ENCODE measurements at places on chromosomes 6 and 20.

DNA sequence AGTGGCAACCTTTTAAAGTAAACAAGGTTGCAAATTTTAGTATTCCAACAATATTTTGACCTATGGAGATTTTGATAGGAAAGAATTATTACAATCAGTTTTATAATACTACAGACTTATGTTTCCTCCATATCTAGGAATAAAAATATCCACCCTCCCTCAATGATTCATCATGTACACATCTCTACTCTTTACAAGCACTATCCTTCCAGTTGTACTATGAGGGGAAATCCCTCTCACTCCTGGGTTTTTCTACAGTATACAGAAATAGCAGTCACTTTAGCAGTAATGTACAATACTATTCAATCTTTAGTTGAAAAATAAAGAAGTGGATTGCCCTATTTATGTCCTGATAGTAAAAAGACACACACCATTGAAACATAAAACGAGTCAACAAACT lies 46.3 kb upstream of the SCML4 start:
- DNase-seq, result no peak

GRCh38 chr20:43529051-43529450 lies 21.6 kb downstream of the L3MBTL1 start:
- DNase-seq, result no peak

GRCh38 chr20:24934101-24934661 lies 14.9 kb upstream of the CST7 start:
- no peak for DNase-seq

DNA sequence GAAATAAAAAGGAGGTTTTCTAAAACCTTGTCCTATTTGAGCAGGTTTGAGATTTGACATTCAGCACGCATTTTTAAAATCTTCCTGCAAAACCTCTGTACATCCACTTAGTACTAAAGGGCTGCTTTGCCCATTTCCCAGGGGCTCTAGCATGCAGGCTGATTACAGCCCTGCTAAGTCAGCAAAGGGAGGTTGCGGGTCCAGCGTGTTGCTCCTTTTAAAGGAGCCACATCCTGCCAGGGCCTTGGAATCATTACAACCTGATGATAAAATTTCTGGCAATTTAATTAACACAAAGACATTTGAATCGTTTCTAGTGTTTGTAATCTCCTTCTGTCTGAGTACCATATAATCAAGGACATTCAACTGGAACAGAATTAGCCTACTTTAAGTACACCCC lies 455.1 kb upstream of the CITED2 start:
- no peak for DNase-seq

DNA sequence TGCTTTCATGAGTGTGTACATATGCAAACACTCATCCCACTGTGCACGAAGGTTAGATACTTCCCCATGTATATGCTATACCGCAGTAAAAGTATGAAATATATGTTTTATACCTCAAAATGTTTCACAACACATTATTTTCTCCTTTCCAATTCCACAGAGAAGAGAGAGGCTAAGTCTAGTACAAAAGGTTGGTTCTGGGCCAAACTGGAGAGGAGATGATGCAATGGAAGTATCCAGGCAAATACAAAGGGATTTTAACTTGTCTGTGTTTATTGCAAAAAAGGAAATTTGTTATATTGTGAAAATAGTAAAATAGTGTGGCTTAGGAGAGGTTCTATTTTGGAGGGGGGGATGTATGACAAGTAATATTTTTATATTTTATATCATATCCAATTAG lies 112.6 kb downstream of the PLCB1 start:
- no peak for DNase-seq

- no peak for DNase-seq
Observed at GRCh38 chr6:2566048-2566447, 184.7 kb downstream of the MYLK4 start.

GRCh38 chr20:53960579-53961272 lies 109.7 kb downstream of the BCAS1 start:
- DNase-seq, result no peak

GRCh38 chr20:49377326-49377725 lies 99.5 kb upstream of the ZNFX1 start:
- DNase-seq, result no peak

GRCh38 chr6:39527792-39528564 lies 197.2 kb downstream of the KIF6 start:
- DNase-seq, result no peak

DNA sequence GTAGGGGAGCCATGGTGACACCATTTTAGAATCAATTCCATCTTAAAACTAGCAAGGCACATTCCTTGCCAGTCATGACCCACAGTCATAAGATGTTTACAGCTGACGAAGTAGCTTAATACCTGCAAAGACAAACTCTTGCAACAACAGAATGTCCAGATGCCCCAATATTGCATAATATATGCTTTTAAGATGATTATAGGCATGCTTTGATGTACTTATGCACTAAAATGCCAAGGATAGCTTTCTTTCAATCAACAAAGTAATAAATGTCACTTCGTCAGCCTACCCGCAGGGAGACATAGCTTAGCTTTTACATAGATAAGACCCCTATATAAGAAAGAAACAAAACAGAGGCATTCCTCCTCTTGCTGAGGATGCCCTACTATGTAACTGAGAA lies 26.7 kb downstream of the ACSS1 start:
- no peak for DNase-seq

GRCh38 chr6:100617633-100618350 lies 153.1 kb upstream of the SIM1 start:
- DNase-seq, result no peak

DNA sequence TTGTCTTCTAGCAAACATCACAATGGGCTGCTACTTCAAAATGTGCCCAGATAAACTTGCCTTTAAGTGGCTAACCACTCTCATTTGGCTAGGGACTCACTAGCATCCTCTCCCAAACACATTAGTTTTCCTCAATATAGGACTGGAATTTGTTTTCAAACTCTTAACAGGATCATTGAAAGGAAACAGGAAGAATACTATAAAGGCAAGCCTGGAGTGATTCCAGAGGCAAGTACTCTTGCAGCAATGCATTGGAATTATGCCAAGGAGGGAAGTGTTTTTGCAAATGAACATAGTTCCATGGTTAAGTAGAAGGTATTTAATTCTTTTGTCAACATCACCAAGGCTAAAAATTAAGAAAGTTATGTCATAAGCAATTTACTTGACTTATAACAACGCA lies 12.2 kb downstream of the EPHA7 start:
- no peak for DNase-seq

DNA sequence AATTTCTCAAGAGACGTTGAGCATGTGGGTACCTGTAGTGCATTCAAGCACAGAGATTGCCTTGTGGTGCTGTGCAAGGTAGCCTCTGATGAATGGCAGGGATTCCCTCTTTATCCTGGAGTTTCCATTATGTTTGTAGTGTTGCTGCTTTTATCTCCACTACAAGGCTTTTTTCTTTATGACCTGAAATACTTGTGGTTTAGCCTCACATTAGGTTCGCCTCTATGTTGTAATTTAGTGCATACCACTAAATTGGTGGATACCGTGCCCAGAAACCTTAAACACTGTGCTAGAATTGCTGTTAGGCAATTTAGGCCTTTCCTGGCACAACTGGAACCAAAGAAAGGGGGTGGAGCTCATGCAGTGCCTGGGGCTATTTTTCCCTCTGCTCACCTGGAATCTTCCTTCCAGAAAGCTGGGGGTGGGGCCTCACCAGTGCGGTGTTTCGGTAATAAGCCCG lies 76.8 kb downstream of the NCOA7 start:
- DNase-seq, result no peak

GRCh38 chr20:35920523-35920922 lies 33.8 kb downstream of the SCAND1 start:
- no peak for DNase-seq

- DNase-seq, result no peak
Observed at GRCh38 chr6:99739526-99739925, 132.9 kb downstream of the PRDM13 start.

GRCh38 chr6:12967686-12968085 lies 251.1 kb downstream of the PHACTR1 start:
- no peak for DNase-seq

DNA sequence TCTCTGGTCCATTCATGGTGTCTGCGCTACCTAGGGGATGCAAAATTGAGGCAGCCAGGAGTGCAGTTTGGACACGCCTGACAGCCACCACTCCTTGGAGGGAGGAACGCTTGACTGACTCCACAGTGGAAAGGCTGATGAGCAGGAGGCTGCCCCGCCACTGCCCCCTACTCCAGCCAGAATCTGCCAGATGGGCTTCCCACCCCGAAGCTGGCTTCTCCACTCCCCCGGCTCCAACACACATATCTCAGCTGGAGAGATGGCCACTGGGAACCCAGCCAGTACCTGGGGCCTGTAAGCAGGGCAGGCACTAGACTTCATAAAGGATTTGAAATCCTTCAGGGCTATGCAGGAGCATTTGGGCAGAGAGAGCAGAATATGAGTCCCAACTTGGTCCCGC lies 51.4 kb upstream of the BLCAP start:
- DNase-seq, result no peak

GRCh38 chr6:10373642-10374359 lies 41.1 kb downstream of the TFAP2A start:
- no peak for DNase-seq

DNA sequence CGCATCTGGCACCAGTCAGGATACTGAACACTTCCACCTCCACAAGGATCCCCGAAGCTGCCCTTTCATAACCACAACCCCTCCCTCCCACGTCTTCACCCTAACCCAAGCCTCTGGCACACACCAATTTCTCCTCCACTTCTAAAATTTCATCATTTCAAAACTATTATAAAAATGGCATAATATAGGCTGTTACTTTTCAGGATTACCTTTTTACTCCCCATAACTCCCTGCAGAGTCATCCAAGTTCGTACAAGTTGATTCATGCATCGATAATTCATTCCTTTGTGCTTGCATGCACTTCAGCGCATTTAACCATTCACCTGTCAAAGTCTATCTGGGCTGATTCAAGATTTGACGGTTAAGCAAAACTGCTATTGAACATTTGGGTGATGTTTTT lies 30.6 kb upstream of the LY86 start:
- DNase-seq, result no peak

GRCh38 chr6:120816794-120817193 lies 517.5 kb downstream of the TBC1D32 start:
- DNase-seq, result no peak

DNA sequence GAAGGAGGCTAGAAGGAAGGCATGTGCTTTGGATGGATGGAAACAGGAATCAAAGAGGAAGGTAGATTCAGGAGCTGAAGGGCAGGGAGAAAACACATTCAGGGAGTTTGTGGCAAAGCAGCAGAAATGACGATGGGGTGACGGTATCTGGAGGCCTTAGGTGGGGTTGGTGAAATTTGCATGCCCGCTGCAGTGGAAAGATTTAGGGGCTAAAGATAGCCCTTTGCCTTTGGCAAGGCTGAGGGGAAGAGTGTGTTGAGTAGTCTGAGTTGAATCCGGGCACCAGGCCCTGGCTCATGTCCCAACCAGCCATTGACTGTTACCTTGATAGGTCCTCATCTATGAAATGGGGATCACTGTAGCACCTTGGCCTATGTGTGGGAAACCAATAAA lies 1.3 kb downstream of the GZF1 start:
- DNase-seq, result no peak

GRCh38 chr6:125831659-125832058 lies 40.9 kb downstream of the NCOA7 start:
- peak; percentile 12 for DNase-seq

DNA sequence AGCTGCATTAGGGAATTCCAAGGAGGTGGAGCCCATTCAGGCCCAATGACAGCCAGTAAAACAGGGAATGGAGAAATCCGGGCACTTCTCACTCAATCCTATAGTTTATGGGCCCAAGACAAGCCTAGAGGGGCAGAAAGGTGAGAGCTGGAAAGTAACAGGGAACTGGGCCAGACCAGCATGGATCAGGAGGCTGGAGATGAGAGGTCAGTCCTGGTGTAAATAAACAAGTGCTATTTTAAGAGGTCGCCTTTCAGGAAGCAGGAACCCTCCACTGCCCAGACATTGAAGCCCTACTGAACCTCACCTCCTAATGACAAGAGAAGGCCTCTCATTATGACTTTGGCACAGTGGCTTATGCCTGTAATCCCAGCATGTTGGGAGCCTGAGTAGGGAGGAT lies 57.2 kb upstream of the TGM3 start:
- no peak for DNase-seq

DNA sequence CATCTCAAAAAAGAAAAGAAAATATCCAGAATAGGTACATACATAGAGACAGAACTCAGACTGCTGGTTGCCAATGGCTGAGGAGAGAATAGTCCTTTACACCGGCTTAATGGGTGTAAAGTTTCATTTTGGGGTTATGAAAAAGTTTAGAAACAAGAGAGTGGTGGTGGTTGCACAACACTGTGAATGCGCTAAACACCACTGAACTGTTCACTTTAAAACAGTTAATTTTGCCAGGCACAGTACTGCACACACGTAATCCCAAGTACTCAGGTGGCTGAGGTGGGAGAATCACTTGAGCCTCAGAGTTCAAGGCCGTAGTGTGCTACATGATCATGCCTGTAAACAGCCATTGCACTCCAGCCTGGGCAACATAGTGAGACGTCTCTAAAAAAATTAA lies 7.6 kb downstream of the ILRUN start:
- DNase-seq, result no peak

DNA sequence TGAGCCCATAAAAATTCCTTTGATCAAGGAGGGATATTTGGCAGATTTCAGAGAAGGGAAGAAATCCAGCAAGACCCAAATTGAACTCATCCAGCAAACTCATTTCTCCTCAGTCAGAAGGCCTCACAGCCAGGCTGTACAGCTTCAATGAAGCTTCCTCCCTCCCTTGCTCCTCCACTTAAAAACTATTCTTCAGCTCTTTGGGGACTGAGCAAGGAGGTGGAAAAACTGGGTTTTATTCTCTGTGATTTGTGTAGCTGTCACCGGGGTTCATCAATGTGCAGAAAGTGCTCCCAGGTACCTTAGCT lies 158.7 kb upstream of the ZNF184 start:
- DNase-seq, result no peak

DNA sequence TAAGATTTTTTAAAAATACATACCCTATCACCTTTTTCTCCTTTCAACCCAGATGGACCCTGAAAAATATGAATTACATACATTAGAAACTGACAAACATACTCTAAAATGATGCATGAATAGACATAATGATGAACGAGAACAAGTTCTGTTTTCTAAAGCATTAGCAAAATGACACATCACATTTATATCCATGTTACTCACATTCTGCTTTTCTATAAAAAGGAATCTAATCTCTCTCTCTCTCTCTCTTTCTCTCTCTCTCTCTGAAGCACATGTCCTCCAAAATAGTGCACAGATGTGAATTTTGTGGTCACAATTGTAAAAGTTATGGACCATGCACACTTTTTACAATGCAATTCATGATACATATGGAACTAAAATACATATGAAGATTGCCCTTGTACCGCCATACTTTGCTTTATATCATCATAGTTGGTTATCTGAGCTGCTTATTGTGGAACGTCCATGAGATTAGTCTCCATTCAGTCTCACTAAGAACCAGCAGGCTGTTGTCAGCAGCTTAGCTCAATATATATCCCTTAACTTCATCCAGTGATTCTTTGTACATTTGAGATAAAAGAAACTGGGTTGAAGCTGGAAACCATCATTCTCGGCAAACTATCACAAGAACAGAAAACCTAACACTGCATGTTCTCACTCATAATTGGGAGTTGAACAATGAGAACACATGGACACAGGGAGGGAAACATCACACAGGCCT lies 114.2 kb downstream of the COL12A1 start:
- DNase-seq, result no peak
